CD4-positive, alpha-beta T cell treated with Interleukin-6 at 100 ng/mL for 8 hours (primary cell): ENCODE measurements at places on chromosomes 7 and 10.

GRCh38 chr10:104084482-104085142, 1.1 kb downstream of the COL17A1 start:
- DNase-seq, result no peak

DNA sequence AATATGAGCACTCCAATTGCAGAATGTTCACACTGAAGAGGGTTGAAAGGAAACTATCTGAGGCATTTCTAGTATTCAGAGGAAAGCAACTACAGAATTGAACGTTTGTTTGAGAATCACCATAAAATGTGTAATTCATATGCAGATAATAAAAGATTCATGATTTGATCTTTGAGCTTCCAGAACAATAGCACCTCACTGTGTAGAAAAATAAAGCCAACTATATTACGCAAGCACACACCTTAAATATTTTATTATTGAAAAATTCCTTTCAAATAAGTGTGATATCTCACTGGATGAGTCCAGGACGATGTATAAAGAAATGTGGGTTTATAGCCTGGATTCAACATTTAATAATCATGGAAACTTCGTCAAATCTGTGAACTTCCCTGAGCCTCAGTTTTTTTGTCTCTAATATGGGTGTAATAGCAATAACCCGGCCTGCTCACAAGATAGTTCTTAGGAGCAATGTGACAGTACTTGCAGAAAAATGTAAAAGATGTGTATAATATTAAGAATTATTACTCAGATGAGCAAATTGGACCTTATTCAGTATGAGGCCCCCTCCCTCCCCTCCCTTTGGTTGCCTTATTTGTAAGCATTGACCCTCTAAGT, 11.5 kb upstream of the CAV2 start:
- no peak for DNase-seq

- DNase-seq, result no peak
Measured at GRCh38 chr10:101686133-101686925, 8.6 kb downstream of the FBXW4 start.

DNA sequence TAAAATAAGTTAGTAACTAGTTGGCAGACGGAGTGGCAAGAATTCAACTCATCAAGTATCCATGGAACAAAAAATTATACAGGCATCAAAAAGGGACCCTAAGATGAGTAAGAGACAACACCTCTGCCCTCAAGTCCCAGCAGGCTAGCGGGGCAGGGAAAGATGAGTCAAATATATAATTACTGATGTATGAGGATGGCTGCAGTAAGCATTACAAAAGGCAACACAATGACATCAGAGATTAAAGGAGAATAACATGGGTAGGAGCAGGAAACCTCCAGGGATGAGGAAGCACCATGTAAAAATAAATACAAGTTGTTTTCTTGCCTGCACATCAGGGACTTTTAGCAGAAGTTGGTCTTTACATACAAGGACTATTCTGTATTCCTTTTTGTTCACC, 49.4 kb downstream of the SCRN1 start:
- no peak for DNase-seq

- DNase-seq, result no peak
Measured at GRCh38 chr7:25861601-25862260, 290.3 kb upstream of the NFE2L3 start.

DNA sequence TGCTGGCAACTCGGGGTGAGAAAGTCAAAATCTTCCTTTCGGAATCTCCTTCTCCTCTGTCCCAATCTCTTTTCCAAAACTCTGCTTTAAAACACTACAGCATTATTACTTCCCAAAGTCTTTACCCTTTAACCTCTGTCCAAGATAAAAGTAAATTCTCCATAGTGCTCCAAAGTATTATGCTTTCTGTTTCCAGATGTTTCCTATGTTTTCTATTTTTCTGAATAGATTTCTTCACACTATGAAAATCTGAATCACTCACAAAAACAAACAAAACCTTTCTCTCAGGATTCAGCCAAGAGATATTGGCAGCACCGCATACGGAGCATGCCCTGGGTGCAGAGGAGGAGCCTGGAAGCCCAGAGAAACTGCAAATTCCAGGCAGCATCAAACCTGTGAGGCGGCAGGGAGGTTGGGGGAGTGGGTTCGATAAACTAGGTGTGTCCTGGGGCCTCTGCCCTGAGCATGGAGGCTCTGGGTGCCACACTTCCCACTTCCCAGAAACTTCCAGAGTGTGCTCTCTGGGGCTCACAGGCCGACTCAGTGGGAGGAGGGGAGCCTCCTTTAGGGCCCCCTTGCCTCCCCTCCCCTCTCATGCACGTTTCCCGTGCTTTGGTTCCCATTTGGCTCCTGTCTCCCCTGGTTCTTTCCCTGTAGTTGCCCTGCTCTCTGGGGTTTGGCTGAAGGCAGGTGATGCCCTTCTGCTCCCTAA, 35.6 kb downstream of the VIPR2 start:
- DNase-seq, result no peak

DNA sequence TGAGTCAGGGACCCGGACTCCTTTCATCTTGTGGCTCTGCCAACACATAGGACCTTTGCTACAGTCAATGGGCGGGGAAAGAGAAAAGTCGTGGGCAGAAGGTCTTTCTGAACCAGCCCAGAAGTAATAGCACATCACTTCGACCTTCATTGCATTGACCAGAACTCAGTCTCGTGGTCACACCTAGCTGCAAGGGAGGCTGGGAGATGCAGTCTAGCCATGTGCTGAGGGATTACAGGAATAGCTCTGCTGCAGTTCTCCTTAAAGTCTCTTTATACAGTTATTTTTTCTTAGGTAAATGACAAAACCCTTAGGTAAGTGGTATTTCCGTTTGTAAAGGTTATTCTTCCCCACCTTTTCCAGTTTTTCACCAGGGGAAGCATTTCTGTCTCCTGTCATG, 25.4 kb downstream of the WIPF3 start:
- DNase-seq, result no peak

GRCh38 chr10:43218206-43218950, 48.5 kb downstream of the RASGEF1A start:
- no peak for DNase-seq

- DNase-seq, result no peak
Measured at GRCh38 chr7:7536396-7537019, 835 bp upstream of the COL28A1 start.

GRCh38 chr7:32250003-32250402, 179.8 kb upstream of the PDE1C start:
- DNase-seq, result no peak

GRCh38 chr10:2099321-2099720, 362.0 kb upstream of the ADARB2 start:
- no peak for DNase-seq
